ENCODE measurements at places on chromosomes 12 and 14. TPM values are rescaled to one million over a fixed set of nuclear protein-coding genes. Genes with fewer than 3 reads are reported as not detected.

DNA sequence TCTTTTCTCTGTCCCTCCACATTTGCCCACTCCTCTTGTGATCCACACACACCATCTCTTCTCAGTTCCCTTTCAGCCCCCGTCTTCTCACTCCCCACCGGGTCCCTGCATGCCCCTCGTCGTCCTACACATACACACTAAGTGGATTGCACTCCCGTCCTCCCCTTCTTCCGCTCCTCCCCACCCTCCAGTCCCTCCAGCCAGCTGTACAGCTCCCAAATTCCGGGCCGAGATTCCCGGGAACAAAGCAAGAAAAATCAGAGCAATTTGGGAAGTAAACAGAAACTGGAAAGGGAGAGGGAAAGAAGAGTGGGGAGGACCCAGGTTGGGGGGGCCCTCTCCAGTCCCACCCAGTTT is 282 bp upstream of the IGFBP6 start:
- DNase-seq, result no peak

- DNase-seq, result no peak
Observed at GRCh38 chr14:102140750-102141145, 1.1 kb downstream of the WDR20 start.

- peak; percentile 75 for DNase-seq
Observed at GRCh38 chr12:49644620-49644994, 21.2 kb downstream of the PRPF40B start.

DNA sequence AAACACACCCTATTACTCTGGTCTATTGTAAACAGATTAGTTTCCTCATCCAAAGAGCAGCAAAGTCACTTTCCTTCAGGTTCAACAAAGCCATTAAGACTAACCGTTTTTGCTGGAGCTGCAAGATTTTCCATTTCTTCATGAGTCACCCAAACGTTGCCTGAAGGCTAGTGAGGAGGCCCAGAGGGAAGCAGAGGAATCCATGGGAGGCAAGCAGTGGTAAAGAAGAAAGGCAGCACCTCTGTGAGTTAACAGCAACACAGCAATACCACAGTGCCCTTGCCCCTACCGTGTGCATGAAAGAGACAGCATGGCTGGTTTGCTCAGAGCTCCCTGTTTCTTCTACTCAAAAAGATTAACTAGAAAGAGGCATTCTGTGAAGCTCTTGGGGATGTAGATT is 206.3 kb downstream of the ACSS3 start:
- DNase-seq, result no peak

The STX2 gene
- total RNA-seq, result 32.7 TPM

- DNase-seq, result no peak
Observed at GRCh38 chr12:113305281-113305856, 29.5 kb downstream of the SLC8B1 start.

- DNase-seq, result no peak
Observed at GRCh38 chr12:53255996-53256395, 12.1 kb upstream of the ESPL1 start.

The CELA1 gene
- not detected for total RNA-seq

DNA sequence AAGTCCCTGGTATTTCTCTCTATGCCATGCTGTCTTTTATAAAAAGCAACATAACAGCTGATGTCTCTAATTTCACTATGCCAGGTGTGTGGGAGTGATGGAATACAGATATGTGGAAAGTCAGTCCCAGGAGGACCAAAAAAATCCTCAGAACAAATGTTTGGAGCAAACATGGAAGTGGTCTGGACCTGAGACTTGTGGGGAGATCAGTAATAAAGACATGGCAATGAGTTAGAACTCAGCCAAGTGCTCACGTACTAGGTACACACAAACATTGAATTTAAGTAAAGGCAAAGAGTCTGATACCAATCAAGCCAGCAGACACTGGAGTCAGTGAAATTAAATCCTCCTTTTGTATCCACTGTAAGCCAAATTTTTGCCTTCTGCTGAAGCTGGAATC is 223.6 kb downstream of the ALG10B start:
- no peak for DNase-seq

The CCND2 gene
- 186 TPM for total RNA-seq

The RNASE3 gene
- not detected for total RNA-seq

DNA sequence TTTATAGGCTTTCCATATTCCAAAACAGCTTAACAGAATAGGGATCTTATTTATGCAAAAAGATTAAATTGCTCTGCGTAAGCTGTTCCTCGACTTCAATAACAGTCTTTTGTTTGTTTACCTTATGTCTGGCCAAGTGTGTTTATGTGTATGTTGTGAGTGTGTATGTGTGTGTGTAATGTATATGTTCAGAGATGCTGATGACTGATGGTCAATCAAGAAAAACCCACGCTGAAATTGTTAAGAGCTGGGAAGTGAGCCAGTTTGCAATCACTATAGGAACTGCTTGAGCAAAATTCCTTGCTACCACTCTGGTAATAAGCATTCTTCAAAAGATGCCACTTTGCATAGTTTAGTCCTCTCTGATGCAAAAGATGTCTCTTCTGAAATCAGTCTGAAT is 59.6 kb downstream of the PRKD1 start:
- DNase-seq, result no peak

The CCDC88C gene
- total RNA-seq, result 44.7 TPM
